ENCODE measurements at places on chromosomes 2 and 18.
A peak's percentile ranks its signal among the peaks of the same experiment; 100 is the strongest.

DNA sequence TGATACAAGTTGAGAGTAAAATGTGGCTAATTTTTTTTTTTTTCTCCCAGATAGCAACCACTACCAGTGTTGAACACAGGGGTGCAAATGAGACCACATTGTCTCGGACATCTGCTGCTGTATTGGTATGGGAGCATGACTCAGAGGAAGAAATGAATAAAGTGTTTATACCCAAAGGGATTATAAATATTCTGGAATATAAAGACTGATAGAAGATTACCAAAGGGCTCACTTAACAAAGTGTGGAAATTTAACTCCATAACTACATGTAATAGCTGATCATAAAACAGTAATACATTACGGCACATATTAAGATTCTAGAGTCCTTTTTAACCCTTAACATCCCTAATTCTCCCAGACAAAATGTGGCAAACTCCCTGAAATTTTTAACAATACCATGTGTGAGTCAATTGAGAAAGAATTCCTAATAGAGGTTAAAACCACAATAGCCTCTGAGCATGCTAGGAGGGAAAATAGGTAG is 1023.0 kb upstream of the ACVR2A start:
- DNase-seq = no peak

DNA sequence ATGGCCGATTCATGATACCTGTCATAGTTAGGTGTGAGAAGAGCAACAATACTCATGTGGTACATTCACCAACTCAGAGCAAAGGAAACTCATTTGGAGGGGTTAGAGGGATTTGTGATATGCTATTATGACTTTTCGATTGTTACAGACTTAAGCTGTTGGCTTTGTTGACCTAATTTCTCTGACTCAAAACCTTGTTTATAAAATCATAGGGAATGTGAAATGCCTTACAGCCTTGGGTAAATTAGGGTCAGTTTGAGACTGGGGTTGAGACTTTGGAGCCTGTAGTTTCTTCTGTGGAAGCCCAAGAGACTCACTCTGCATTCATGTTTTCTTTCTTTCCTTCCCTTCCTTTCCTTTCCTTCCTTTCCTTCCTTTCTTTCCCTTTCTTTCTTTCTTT is 261.9 kb downstream of the LRRTM1 start:
- DNase-seq = no peak

GRCh38 chr18:54873884-54874255 is 45.6 kb downstream of the RAB27B start:
- DNase-seq = no peak

GRCh38 chr18:47996091-47996541 is 65.7 kb upstream of the SMAD2 start:
- peak; percentile 39 for DNase-seq

DNA sequence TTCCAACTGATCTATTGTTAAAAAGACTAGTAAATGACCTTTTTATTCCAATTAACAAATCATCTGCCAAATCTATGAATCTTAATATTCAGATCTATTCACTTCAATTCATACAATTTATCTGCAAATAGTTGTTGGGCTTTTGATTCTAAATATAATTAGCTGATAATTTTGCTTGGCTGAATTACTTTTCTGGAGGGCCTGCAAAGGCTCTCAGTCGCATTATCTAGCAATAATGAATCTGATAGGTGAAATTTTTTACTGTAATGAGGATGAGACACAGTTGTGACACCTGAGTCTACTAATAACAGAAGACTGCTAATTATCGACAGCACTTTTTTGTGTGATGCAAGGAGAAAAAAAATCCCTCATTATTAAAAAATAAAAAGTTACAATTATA is 565.1 kb downstream of the ZEB2 start:
- DNase-seq = no peak

- DNase-seq = no peak
These were observed 152.0 kb upstream of the PGAP1 start for GRCh38 chr2:197078535-197078934.

GRCh38 chr2:182182436-182182835 is 196.8 kb downstream of the PPP1R1C start:
- no peak for DNase-seq

- DNase-seq = no peak
These were observed 25.4 kb upstream of the FMNL2 start for GRCh38 chr2:152309352-152310214.

DNA sequence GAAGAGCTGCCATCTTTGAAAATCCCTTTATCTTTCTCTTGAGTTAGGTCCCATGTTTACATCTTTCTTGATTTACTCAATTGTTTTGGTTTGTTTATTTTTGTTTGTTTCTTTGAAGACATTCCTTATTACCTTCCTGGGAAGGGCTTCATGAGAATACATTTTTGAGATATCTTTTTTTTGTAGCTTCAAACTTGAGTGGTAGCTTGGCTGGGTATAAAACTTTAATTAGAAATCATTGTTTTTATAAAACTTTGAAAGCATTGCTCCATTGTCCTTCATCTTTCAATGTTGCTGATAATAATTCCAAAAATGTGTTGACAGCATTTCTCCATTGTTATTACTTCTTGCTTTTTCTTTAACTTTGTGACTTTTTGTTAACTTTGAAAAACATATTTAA is 145.9 kb upstream of the RBMS1 start:
- DNase-seq = no peak

- no peak for DNase-seq
These were observed 484.0 kb downstream of the SATB2 start for GRCh38 chr2:198973785-198974184.

- peak; percentile 27 for DNase-seq
These were observed 59.0 kb upstream of the LDLRAD4 start for GRCh38 chr18:13159579-13159978.

GRCh38 chr18:33781429-33781828 is 203.4 kb downstream of the ASXL3 start:
- DNase-seq = no peak

- DNase-seq = no peak
These were observed 519.9 kb downstream of the KCNJ3 start for GRCh38 chr2:155218292-155218924.

- no peak for DNase-seq
These were observed 317.2 kb upstream of the FIGN start for GRCh38 chr2:164053021-164053420.

DNA sequence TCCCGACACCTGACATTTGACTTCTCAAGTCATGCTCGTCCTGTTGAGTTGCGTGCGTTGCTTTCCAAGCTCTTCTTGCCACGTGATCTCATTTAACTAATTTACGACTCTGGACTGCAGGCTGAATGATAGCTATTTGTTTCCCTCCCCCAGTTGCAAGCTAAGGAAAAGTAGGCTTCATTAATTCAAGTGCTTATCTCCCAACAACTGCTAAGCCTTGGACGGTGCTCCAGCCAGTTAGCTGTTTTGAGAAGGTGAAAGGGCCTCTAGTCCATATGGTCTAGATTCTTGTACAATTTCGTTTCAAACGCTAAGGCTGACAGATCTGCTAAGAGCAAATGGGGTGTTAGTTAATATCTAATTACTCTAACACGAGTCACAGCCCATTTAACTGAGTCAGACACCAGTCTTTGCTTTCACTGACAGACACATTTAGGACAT is 21.1 kb downstream of the GPR45 start:
- no peak for DNase-seq

GRCh38 chr2:37833423-37833822 is 91.7 kb upstream of the RMDN2 start:
- DNase-seq = no peak

- DNase-seq = no peak
These were observed 684.3 kb downstream of the KCNJ3 start for GRCh38 chr2:155382776-155383175.

DNA sequence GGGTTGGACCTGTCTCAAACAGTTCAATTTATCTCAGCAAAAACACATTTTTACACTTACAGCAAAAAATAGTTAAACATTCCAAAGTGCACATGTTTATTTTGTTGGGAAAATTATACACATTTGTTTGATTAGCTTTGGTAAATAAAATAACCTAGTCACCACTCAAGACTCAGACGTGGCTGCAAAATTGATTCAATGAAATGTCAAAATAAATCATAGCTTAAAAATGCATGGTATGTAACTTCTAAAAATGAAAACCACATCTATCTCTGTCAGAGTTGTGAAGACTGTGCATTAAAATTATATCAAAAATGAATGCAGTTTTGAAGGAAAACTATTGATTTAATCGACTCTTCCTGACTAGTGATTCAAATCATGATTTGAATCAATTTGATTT is 56.7 kb downstream of the GALNT14 start:
- DNase-seq = no peak

- no peak for DNase-seq
These were observed 157.4 kb downstream of the FBXO15 start for GRCh38 chr18:73990258-73990657.

DNA sequence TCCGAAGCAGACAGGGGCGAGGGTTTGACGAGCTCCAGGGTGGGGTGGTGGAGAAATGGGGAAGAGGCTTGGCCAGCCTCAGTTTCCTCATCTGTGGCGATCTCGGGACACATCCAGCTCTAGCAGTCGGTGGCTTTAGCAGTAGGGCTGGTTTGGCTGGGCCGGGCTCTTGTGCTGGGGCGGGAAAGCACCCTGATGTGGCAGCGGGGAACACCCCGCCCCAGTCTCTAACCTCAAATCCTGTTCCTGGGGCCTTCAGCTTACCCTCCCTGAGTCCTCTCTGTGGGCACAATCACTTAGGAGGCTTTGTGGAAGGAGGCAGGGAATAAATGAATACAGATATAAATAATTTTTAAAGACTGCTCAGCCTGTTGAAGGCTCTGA is 26.5 kb upstream of the MCFD2 start:
- DNase-seq = no peak

GRCh38 chr2:20536619-20537422 is 89.9 kb downstream of the RHOB start:
- no peak for DNase-seq

DNA sequence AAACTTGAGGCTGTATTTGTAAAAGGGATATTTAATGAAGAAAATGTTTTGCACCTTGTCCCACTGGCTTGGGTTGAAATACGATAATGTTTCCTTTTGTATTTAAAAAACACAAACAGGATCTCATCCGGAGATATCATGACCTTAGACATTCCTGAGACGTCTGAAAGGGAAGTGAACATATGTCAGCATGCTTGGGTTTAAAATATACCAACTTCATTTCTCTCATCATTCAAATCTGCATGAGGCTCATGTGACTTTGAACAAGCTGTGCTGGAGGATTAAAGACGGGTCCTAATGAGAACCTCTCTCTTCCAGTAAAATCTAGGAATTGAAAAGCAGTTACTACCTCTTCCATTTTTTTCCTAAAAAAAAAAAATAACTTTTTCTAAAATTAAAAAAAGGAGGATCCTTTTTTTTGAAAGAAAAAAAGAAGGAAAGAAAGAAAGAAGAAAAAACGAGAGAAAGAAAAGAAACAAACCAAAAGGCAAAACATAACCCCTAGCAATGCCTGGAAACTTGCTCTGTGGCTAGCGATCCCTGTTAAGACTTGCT is 106.8 kb upstream of the ZFP36L2 start:
- no peak for DNase-seq

- no peak for DNase-seq
These were observed 81.1 kb upstream of the CD302 start for GRCh38 chr2:159879051-159879604.

DNA sequence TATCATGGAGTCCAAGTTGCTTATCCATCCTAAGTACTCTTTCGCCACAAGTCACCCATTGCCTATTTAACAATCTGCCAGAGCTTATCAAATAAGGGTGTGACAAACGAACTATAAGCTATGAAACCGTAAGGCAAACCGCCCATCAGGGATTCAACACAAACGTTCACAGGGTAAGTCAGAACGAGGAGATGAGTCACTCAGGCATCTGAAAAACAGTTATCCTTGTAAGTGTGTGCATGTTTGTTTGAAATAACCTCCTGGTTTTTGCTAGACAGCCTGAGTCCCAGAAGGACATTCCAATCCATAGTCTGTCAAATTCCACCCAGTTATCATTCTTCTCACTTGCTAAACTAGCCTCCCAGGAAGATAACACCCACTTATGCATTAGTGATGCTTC is 299.1 kb downstream of the PAX3 start:
- DNase-seq = no peak

DNA sequence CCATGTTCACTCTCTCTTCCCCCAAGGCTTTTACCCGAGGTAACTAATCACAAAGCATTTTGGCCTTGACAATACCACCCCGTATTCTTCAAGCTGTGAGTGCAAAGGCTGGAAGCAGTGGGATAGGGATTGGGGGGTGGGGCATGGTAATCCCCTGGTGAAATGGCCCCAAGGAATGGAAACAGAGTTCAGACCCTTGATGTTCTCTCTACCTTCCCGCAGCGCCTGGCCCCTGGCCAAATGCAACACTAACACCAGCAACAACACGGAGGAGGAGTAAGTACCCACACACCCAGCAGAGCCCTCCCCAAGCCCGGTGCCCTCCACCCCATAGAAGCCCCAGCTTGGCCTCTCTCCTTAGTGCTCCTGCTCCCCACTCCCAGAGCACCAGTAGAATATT is 36.9 kb downstream of the CNGA3 start:
- no peak for DNase-seq

DNA sequence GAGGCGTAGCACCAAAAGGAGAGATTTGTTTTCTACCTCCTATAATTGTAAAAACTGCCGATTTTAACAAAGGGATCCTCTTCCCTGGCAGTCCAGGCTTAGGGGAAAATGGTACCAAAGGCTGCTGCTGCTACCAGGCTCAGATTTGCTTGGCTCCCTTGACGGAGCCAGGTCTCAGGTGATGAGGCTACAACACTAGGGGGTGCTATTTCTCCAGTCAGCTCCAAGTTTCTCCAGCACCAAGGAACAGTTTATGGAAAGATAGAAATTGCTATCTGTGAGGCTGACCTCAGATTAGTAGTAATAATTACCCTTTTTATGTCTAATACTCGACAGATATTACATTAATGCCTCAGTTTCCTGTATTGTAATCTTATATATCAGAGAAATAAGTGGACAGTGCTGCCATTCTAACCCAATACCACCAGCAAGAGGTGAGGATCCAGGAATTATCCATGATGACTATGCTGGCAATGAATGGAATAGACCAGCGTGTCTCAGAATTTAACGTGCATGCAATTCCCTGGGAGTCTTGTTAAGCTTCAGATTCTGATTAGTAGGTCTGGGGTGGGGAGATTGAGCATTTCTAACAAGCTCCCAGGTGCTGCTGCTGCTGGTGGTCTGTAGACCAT is 111.3 kb downstream of the ESCO1 start:
- DNase-seq = no peak

DNA sequence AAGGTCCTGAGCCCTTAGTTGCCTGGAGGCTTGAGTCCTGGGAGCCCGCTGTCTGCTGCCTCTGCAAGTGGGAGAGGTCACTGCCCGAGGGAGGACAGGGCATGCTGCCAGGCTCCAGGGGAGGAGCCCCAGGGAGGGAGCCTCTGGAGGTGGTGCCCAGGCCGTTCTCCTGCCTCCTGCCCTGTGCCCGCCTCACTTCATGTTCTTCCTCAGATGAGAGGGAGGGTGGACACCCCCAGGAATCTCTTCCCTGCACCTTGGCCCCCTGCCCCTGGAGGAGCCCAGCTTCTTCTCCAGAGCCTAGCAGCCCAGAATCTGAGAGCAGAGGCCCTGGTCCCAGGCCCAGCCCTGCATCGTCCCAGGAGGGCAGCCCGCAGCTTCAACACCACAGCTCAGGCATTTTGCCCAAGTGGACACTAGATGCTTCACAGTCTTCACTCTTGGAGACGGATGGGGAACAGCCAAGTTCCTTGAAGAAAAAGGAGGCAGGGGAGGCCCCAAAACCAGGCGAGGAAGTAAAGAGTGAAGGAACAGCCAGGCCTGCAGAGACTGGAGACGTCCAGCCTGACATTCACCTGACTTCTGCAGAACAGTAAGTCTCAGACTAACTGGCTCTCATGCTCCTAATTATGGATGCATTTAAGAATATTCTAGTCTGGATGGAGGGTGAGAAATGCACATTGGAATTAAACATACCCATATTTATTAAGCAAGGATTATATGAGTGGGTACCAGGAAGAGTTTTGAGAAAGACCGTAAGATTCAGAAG is 12.1 kb downstream of the PSD4 start:
- DNase-seq = no peak

- no peak for DNase-seq
These were observed 32.3 kb downstream of the MAP3K2 start for GRCh38 chr2:127355407-127356008.
